ENCODE measurements at places on chromosomes 5 and 9. TPM values are rescaled to one million over a fixed set of nuclear protein-coding genes. Genes with fewer than 3 reads are reported as not detected.
A peak's percentile ranks its signal among the peaks of the same experiment; 100 is the strongest.

DNA sequence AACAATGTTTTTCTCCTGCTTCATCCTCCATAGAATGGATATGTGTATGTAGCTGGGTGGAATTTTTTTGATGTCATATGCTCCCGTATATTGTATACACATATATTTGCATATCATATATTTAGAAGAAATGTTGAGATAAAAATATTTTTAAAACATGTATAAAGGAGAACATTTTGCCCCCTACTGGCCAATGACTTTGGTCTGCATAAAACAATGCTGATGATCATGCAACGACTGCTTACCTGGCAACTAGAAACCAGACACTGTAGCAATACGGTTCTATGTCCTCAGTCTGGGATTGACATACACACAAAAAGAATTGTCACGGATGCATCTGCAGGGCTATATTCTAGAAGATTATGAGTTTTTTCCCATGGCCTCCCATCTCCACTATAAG lies 503.6 kb downstream of the ELAVL2 start:
- H3K27ac ChIP-seq, result no peak overlapping the region
- no peaks in the 10 kb centered on the region for H3K4me1 ChIP-seq
- no peaks in the 10 kb centered on the region for H3K36me3 ChIP-seq
- DNase-seq, result no peak

Gene CCNJL
- total RNA-seq, result not detected

Gene SUSD1
- total RNA-seq, result 6.4 TPM

Gene YIPF5
- 34.2 TPM for total RNA-seq

Gene GABRG2
- total RNA-seq, result not detected

DNA sequence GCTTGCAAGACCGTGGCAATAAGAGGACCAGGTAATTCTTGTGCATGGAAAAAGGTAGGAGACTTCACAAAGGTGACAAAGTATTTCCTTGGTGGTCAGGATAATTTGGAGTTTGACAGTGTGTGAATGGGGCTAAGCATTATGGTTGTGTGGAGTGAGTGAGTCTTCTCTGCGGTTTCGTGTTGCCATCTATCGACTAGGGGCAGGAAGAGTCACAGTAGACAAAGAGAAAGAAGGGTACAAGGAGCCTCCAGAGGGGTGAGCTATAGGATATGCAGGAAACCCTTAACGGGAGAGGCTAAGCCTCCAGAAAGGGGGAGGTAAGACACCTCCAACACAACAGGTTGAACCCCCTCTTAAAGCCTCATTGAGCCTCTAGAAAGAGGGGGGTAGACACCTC lies 64.0 kb upstream of the RANBP6 start:
- peak overlapping the region; percentile 78 for H3K4me3 ChIP-seq
- no peak for DNase-seq
- no peaks in the 10 kb centered on the region for H3K36me3 ChIP-seq
- no peak overlapping the region for H3K27ac ChIP-seq
- peaks cover 3% of the 10 kb centered on the region for H3K4me1 ChIP-seq
- H3K27me3 ChIP-seq, result peaks cover 4% of the 10 kb centered on the region

DNA sequence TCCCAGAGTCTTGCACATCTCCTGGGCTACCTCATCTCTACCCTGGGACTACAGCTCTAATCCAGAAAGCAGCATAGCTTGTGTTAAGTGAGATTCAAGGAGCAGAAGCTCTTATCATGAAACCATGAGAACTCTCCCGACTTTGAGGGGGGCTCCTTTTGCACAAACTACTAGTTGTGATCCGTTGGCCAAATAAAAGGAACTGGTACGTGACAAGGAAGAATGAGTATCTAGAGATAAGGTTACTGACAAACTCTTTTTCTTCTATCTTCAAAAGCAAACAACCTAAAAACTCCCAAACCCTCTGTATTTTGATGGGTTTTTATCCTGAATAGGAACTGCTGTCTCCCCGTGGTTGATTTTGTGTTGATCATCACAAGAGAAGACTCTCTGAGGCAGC lies 168.5 kb downstream of the SLC24A2 start:
- H3K27me3 ChIP-seq, result peaks cover 13% of the 10 kb centered on the region
- H3K4me3 ChIP-seq, result no peak overlapping the region
- no peak for DNase-seq
- H3K4me1 ChIP-seq, result no peaks in the 10 kb centered on the region
- no peaks in the 10 kb centered on the region for H3K36me3 ChIP-seq
- no peak overlapping the region for H3K27ac ChIP-seq

GRCh38 chr9:16143947-16144890 lies 591.4 kb downstream of the CCDC171 start:
- no peak overlapping the region for H3K4me3 ChIP-seq
- DNase-seq, result no peak
- no peaks in the 10 kb centered on the region for H3K36me3 ChIP-seq
- H3K27me3 ChIP-seq, result no peaks in the 10 kb centered on the region
- H3K27ac ChIP-seq, result no peak overlapping the region

- H3K4me3 ChIP-seq, result no peak overlapping the region
- no peak for DNase-seq
- H3K4me1 ChIP-seq, result no peaks in the 10 kb centered on the region
- no peaks in the 10 kb centered on the region for H3K36me3 ChIP-seq
- H3K27me3 ChIP-seq, result no peaks in the 10 kb centered on the region
These were observed 23.0 kb downstream of the NEURL1B start for GRCh38 chr5:172664018-172664417.

GRCh38 chr9:98790134-98790841 lies 6.1 kb downstream of the ANKS6 start:
- H3K4me3 ChIP-seq, result no peak overlapping the region
- H3K36me3 ChIP-seq, result no peaks in the 10 kb centered on the region
- peaks cover 8% of the 10 kb centered on the region for H3K27me3 ChIP-seq
- no peak for DNase-seq

DNA sequence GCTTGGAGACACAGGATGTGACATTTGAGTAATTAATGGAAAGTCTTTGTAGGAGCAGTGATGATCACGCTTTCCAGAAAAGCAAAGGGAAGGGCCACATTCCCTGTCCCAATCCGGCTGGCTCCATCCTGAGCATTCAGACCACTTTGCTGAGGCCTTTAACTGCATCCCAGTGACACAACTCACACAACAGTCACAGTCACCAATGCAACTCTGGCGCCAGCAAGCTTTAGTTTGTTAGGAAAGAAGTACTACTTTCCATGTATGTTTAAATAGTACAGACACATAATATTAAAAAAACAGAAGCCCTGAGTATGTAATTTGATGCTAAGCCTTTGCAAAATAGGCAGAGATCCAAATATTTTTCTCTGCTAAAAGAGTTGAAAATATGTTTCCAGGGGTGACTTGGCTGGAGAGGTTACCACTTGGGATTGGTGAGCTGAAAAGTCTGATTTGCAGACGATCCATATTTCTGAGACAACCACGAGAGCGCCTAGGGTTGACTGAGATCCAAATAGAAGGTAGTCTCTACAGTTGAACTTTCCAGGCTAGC lies 31.7 kb upstream of the GAS1 start:
- H3K4me3 ChIP-seq, result no peak overlapping the region
- H3K27me3 ChIP-seq, result peaks cover 3% of the 10 kb centered on the region
- H3K36me3 ChIP-seq, result no peaks in the 10 kb centered on the region
- no peak for DNase-seq
- no peak overlapping the region for H3K27ac ChIP-seq
- H3K4me1 ChIP-seq, result no peaks in the 10 kb centered on the region

DNA sequence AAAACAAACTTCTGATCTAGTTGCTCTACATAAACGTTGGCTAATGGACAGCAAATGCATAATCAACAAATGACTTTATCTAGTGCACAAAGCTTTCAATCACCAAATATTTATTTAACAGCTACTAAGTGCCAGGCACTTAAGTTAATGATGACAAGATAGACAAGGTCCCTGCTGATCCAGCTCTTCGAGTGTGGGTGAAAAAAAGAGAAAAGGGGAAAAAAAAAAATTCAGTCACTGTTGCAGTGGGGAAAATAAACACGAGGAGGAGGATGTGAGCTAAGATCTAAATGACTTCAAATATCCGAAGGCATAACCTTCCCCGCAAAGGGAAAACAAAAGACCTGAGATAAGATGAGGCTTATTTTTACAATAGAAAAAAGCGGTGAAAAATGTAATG lies 9.6 kb downstream of the PSIP1 start:
- H3K4me1 ChIP-seq, result peaks cover 47% of the 10 kb centered on the region
- no peaks in the 10 kb centered on the region for H3K27me3 ChIP-seq
- DNase-seq, result no peak

GRCh38 chr9:98381311-98382103 lies 126.1 kb upstream of the TBC1D2 start:
- H3K36me3 ChIP-seq, result no peaks in the 10 kb centered on the region
- no peaks in the 10 kb centered on the region for H3K4me1 ChIP-seq
- no peaks in the 10 kb centered on the region for H3K27me3 ChIP-seq

Gene AQP7
- total RNA-seq, result not detected

Gene TGFBI
- not detected for total RNA-seq

GRCh38 chr9:131670247-131671132 lies 69.4 kb downstream of the RAPGEF1 start:
- H3K27ac ChIP-seq, result peak overlapping the region; percentile 100
- no peaks in the 10 kb centered on the region for H3K27me3 ChIP-seq
- peak overlapping the region; percentile 18 for H3K4me3 ChIP-seq

- DNase-seq, result no peak
- no peaks in the 10 kb centered on the region for H3K27me3 ChIP-seq
- no peak overlapping the region for H3K27ac ChIP-seq
- no peaks in the 10 kb centered on the region for H3K4me1 ChIP-seq
- H3K36me3 ChIP-seq, result no peaks in the 10 kb centered on the region
These were observed 312.0 kb downstream of the CHSY3 start for GRCh38 chr5:130216286-130216685.

- peaks cover 7% of the 10 kb centered on the region for H3K36me3 ChIP-seq
- DNase-seq, result no peak
- H3K4me1 ChIP-seq, result no peaks in the 10 kb centered on the region
- H3K27ac ChIP-seq, result no peak overlapping the region
- H3K4me3 ChIP-seq, result no peak overlapping the region
These were observed 211.5 kb downstream of the GAPVD1 start for GRCh38 chr9:125472926-125473701.

GRCh38 chr5:69414885-69415583 lies at the start of gene MARVELD2:
Gene MARVELD2, plus strand, starts transcription at chr5:69415116. Its CDS starts 4,270 bp downstream, at chr5:69419386.
- no peak for DNase-seq
- H3K4me1 ChIP-seq, result peaks cover 2% of the 10 kb centered on the region
- no peaks in the 10 kb centered on the region for H3K27me3 ChIP-seq
- H3K36me3 ChIP-seq, result peaks cover 19% of the 10 kb centered on the region
- H3K4me3 ChIP-seq, result peak within 1 kb of the TSS; percentile 55

- H3K27me3 ChIP-seq, result no peaks in the 10 kb centered on the region
- H3K4me3 ChIP-seq, result no peak overlapping the region
- H3K27ac ChIP-seq, result no peak overlapping the region
- no peak for DNase-seq
- H3K4me1 ChIP-seq, result no peaks in the 10 kb centered on the region
These were observed 41.8 kb downstream of the CAMK2A start for GRCh38 chr5:150247726-150248125.

GRCh38 chr5:154842689-154843530 lies 7.5 kb downstream of the FAXDC2 start:
- no peak for DNase-seq
- H3K4me3 ChIP-seq, result no peak overlapping the region
- no peaks in the 10 kb centered on the region for H3K27me3 ChIP-seq
- no peaks in the 10 kb centered on the region for H3K4me1 ChIP-seq

DNA sequence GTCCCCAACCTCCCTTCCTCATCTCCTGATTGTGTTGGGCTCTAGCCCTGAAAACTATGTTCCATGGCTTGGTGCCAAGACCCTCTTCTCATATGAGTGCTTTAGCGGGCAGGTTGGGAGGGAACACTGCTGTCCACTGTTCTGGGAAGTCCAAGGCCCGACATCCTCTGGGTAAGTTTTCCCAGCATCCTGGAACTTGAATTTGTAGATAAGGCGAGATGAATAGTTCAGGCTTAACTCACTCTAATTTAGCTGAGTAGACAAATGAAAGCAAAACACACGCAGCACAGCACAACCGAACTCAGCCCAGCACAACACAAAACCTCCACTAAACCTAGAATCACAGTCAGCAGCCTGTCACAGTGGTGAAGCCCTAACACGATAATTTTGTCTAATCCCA lies 95.3 kb upstream of the SLC28A3 start:
- no peak overlapping the region for H3K27ac ChIP-seq
- H3K36me3 ChIP-seq, result no peaks in the 10 kb centered on the region
- no peaks in the 10 kb centered on the region for H3K4me1 ChIP-seq
- H3K27me3 ChIP-seq, result no peaks in the 10 kb centered on the region
- H3K4me3 ChIP-seq, result no peak overlapping the region

GRCh38 chr9:89625721-89626687 lies 21.2 kb downstream of the GADD45G start:
- H3K4me1 ChIP-seq, result no peaks in the 10 kb centered on the region
- H3K36me3 ChIP-seq, result no peaks in the 10 kb centered on the region
- no peak overlapping the region for H3K27ac ChIP-seq
- H3K4me3 ChIP-seq, result no peak overlapping the region

Gene SPINK5
- total RNA-seq, result not detected

Gene C1QTNF3
- 1.7 TPM for total RNA-seq

DNA sequence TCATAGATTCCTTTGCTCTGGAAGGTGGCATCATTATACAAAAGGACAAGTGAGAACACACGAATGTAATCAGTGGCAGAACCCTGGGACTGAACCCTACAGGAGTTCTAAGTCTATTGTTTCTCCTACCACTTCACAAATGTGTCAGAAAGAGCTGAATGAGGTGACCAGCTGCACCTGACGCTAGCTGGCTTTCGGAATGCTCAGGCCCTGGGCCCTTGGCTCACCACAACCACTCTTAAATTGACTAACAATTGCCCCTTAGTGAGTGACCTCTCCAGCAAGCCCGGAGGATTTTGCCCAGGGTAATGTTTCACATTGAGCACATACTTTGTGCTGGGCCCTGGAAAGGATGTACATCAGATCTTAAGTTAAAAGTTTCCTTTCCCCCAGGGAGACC lies 41.2 kb upstream of the ABCA1 start:
- H3K4me3 ChIP-seq, result peak overlapping the region; percentile 83
- H3K27me3 ChIP-seq, result peaks cover 32% of the 10 kb centered on the region
- no peaks in the 10 kb centered on the region for H3K36me3 ChIP-seq
- no peak overlapping the region for H3K27ac ChIP-seq
- no peak for DNase-seq
- H3K4me1 ChIP-seq, result peaks cover 10% of the 10 kb centered on the region

GRCh38 chr9:17825265-17825659 lies 246.4 kb downstream of the SH3GL2 start:
- no peaks in the 10 kb centered on the region for H3K36me3 ChIP-seq
- H3K4me3 ChIP-seq, result no peak overlapping the region
- no peaks in the 10 kb centered on the region for H3K27me3 ChIP-seq
- no peak for DNase-seq

GRCh38 chr9:93065135-93065720 lies 6.7 kb downstream of the SUSD3 start:
- DNase-seq, result no peak
- H3K27ac ChIP-seq, result peak overlapping the region; percentile 94
- H3K27me3 ChIP-seq, result no peaks in the 10 kb centered on the region
- peak overlapping the region; percentile 76 for H3K4me3 ChIP-seq
- peaks cover 57% of the 10 kb centered on the region for H3K36me3 ChIP-seq
- H3K4me1 ChIP-seq, result peaks cover 61% of the 10 kb centered on the region

Gene GIN1
- total RNA-seq, result 8.8 TPM

Gene SCGB3A2
- total RNA-seq, result not detected

- no peak for DNase-seq
- no peak overlapping the region for H3K27ac ChIP-seq
- H3K36me3 ChIP-seq, result no peaks in the 10 kb centered on the region
- H3K4me3 ChIP-seq, result no peak overlapping the region
- H3K4me1 ChIP-seq, result peaks cover 3% of the 10 kb centered on the region
These were observed 28.3 kb downstream of the PRRX2 start for GRCh38 chr9:129693741-129694140.

Gene MLANA
- total RNA-seq, result not detected

Gene ITGA1
- 0.76 TPM for total RNA-seq

All from activated T-helper 2 cell treated with anti-CD3 and anti-CD28 coated beads, Interferon-gamma antibody, Interleukin-2, Interleukin-4, amounts not matched to agents 10 μg/mL and 5 μg/mL and 100 μg/mL, durations not matched to agents 14 hours and 24 hours and 36 hours (primary cell).